ENCODE measurements at places on chromosomes 16 and 17.
A peak's percentile ranks its signal among the peaks of the same experiment; 100 is the strongest.

DNA sequence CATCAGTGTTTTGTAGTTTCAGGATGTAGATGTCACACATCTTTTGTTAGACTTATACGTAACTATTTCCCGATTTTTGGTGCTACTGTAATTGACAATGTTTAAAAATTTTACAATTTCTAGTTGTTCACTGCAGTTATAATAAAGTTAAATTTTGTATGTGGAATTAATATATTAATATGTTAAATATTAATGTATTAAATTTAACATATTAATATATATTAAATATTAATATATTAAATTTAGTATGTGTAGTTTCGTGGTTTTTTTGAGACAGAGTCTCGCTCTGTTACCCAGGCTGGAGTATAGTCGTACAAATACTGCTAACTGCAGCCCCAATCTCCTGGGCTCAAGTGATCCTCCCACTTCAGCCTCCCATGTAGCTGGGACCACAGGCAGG is 5.7 kb upstream of the LGALS3BP start:
- no peak for DNase-seq

DNA sequence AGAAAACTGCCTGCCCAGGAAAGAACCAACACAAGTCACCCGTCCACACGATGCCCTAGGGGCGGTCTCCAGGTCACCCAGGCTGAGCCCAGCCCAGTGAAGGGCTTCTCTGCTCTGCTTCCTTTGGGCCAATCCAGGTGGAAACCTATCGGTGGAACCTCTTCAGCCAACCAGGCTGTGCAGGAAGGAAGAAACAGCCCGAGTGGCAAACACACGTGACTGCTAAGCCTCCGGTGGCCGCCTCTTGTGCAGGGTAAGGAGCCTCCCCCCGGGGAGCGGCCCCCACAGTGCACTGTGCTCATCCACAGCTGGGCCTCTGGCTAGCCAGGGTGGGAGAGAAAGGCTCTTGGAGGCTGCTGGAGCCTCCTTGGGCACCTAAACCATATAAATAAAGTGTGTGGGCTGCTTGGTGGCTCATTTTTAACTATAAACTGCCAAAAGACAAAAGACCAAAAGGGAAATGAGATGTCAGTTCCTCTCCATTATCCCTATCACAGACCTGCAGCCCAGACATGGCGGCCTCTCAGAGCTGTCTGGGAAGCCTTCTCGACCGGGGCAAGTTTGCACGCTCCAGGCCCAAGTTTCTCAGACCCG is 2.4 kb downstream of the RTN4RL1 start:
- DNase-seq, result no peak

DNA sequence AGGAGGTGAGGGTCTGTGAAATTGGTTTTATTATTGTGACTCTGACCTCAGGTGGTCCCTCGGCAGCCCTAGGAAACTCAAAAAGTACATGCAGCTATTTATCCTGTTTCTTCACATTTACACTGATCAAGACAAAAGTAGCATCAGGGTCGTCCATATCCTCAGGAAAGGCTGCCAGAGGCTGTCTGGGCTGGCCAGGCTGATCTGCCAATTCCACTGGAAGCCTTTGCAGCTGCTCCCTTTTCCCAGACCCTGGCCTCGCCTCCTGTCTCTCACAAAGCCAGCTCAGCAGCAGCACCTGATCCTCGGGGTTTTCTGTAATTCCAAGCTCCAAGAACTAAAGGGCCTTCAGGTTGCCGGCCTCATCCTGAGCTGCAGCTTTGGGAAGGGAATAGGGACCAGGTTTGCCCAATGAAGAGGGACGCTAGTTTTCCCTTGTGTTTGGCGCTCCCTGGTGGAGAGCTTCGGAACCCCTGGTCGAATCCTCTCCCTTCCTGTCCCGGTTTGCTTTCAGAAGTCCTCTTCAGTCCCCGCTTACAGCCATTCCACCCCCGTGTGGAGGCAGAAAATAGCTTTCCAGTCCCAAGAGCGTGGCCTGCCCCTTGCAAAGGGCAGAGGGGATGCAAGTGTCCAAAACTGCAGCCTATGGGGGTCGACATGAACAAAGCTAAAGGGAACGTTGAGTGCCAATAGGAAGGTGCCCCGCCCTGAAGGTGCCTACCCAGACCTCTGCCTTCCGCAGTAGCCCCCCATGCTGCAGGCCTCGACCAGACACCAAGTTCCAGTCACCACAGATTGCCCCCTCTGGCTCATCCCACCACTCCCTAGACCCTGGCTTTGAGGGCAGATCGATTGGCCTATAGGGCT is 13.4 kb downstream of the MFSD6L start:
- peak; percentile 87 for DNase-seq

- DNase-seq, result no peak
Observed at GRCh38 chr17:59030811-59031210, 75.9 kb downstream of the TRIM37 start.

DNA sequence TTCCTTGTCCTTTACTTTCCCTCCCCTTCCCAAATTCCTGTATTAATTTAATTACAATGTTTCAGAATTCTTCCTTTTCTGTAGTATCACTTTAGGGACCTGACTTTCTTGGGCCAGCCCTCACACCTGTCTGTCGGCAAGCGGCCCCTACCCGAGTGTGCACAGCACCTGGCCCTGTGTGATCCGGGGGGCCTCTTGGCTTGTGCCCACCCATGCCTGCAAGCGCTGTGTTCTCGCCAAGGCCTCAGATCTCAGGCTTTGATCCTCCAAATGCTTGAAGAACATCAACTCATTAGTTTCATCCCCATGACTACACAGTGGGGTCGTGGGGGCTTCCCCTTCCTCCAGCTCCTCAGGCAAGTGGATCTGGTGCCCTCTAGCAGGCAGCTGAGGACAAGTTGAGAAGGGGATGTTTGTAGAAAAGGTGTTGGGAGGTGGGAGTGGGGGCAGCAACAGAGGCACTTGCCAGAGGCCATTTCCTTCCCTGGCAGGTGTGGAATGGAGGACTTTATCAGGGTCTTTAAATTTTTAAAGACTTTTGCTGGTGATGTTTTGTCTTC is 15.7 kb upstream of the CDH3 start:
- no peak for DNase-seq

DNA sequence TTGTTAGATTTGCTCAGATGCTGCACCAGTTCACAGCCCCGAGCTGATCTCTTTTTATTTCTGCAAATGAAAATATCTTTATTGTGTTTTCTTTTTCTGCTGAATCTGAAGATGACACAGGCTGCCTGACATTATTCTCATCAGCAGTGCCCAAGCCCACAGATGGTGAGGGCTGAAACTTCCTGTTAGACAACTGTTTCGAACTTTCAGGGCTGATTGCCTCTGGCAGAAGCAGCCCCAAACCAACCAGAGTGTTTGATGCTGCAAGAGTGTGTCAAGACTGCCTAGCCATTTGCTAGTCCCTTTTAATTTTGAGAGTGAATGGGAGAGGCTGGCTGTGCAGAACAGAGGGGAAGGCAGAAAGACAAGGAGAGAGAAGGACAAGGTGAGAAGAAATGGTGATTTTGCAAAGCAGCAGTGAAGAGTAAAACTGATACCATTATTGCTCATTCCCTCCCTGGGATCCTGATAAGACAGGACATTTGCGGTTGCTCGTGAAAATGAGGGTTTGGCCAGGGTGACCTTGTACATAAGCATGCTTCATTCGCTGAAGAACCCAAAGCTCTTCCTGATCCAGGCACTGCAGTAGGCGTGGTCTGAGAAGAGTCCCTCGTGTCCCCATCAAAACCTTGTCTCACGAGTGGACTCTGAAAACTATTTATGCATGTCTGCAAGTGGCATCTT is 77.2 kb downstream of the TMEM114 start:
- DNase-seq, result no peak

DNA sequence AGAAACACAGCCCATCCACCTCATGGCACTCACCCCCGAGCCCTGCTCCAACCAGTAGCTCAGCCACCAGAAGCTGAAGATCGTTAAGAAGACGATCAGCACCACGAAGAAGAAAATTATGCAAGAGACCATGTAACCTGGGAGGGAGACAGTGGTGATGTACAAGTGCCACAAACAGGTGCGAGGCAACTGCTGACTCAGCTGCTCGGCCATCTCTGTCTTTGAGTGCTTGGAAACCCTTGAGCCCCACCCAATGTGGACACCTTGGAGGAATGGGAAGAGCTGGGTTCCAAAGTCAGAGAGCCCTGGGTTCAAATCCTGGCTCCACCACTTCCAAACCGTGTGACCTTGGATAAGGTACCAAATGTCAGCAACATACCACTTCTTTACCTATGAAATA is 38.1 kb upstream of the ABCC12 start:
- DNase-seq, result no peak

GRCh38 chr17:49213399-49213798 is 2.9 kb downstream of the ABI3 start:
- no peak for DNase-seq

- DNase-seq, result no peak
Observed at GRCh38 chr17:27760069-27760885, 40.1 kb downstream of the NOS2 start.

DNA sequence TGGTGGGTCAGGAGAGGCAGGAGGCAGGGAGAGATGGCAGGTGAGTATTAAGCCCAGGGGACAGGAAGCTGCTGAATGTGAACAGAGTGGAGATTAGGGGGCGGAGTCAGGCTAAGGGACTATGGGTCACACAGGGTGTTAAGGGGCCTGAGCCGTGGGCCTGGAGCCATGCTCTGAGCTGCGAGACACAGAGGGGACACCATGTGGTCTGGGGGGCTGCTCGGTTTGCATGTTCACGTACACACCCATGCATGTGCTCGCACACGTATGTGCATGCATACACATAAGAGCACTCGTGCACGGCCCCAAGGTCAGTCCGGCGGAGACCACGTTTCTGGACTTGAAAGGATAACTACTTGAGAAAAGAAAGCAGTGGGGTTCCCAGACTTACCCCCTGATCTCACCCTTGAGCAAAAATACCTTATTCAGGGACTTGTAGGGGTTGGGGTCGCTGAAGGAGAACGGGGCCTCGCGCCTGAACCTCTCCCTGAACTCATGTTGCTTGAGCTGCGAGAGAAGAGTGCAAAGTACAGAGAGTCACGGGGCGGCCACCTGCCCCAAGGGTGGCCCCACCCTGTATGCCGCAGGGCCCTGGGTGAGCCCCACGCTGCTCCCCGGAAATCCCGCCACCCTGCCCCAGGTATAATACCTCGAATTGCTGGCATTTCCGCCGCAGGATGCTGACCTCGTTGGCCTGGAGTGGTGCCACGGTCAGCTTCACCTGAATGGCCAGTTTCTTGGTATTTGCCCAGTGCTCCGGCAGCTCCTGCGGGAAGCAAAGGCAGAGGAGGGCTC is 50.8 kb downstream of the DNAH17 start:
- peak; percentile 60 for DNase-seq

- DNase-seq, result no peak
Observed at GRCh38 chr17:62051053-62051452, 14.0 kb downstream of the MED13 start.

DNA sequence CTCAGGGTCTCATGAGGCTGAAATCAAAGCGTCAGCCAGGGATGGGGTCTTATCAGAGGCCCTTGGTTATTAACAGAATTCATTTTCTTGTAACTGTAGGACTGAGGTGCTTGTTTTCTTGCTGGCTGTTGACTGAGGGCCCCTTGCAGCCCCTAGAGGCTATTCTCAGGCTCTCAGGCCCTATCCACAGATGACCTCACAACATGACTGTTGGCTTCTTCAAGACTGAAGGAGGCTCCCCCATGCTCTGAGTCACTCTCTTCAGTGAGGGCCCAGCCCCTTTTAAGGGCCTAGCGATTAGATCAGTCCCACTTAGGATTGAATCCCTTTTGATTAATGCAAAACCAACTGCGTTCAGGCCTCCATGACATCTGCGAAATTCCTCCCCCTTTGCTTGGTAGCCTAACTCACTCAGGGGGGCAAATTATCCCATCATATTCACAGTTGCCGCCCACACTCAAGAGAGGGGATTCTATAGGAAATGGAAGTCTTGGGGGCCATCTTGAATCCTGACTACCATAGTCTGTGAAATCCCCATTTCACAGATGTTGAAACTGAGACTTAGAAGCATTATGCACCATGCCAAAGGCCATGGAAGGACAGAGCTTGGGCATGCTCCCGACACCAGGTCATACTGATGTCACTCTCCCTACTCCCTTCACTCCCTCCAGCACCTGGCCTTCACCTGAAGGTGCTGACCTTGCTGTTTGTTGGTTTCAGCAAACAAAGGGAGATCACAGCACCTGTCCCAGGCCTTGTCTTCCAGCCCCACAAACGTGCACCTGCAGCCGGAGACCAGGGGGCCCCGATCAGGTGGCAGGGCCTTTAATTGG is 592.3 kb downstream of the MAF start:
- DNase-seq, result no peak

GRCh38 chr16:51981725-51982124 is 565.2 kb downstream of the TOX3 start:
- no peak for DNase-seq

- peak; percentile 65 for DNase-seq
Observed at GRCh38 chr17:45584092-45585036, 93.8 kb upstream of the PLEKHM1 start.

DNA sequence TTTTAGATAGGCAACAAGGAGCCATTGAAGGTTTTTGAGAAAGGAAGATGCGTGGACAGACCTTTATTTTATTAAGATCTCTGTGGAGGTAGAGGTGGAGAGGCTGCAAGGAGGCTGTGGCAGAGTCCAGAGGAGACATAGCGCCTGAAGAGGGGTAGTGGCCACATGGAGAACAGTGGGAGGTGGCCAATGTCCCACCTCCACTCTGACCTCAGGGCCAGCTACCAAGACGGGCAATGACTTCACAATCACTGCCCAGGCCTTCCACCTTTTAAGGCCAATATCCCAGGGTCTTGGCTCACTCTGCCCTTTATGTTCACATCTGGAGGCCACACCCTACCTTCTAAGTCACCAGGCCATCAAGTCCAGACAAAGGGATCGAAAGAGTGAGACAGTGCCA is at the start of gene C16orf78:
TSS of gene C16orf78 (plus strand) at position 301 of the 400 bp plus-strand sequence. CDS start 136 bp downstream, outside the sequence.
- no peak for DNase-seq

DNA sequence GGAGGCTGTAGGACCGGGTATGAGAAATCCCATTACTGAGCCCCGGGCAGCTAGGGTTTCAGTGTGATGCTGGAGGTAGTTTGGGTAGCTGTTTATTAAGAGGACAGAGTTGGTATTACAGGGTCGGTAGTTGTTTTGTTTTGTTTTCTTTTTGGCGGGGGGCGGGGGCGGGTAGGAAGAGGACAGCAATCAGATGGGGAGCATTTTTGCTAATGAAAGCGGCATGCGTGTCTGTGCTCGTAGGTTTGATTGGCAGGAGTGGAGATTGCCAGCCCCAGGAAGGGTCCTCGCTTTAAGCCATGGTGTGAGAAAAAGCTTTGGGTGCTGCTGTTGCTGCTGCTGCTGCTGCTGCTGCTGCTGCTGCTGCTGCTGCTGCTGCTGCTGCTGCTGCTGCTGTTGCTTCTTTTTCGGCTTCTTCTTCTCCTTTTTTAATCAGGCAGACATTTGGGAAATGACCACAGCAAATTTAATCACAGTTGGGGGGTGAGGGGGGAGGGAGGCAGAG is 498.5 kb upstream of the ZFHX3 start:
- no peak for DNase-seq

- no peak for DNase-seq
Observed at GRCh38 chr16:54424043-54424451, 137.5 kb upstream of the IRX3 start.

GRCh38 chr17:82780971-82781893 is 29.4 kb downstream of the TBCD start:
- DNase-seq, result no peak

GRCh38 chr17:2837147-2837561 is 40.9 kb downstream of the RAP1GAP2 start:
- no peak for DNase-seq
